Dermis blood vessel endothelial cell (primary cell): ENCODE measurements at places on chromosomes 6 and 20. TPM values are rescaled to one million over a fixed set of nuclear protein-coding genes. Genes with fewer than 3 reads are reported as not detected.

WFDC12 gene
- total RNA-seq, result not detected in 2 replicates

ARMH2 gene
- total RNA-seq, result not detected in 2 replicates

PSORS1C1 gene
- 0.17 and 4.7 TPM in 2 replicates for total RNA-seq

DOK5 gene
- total RNA-seq, result 0.34 and 0.51 TPM in 2 replicates

TPX2 gene
- total RNA-seq, result 16.5 and 81.7 TPM in 2 replicates

MOXD1 gene
- 0.34 and 0.65 TPM in 2 replicates for total RNA-seq

CTCFL gene
- total RNA-seq, result not detected in 2 replicates

HTR1E gene
- not detected in 2 replicates for total RNA-seq

ASIP gene
- total RNA-seq, result not detected in 2 replicates

SPATA25 gene
- 1.0 and 1.2 TPM in 2 replicates for total RNA-seq

CLVS2 gene
- total RNA-seq, result not detected in 2 replicates

EYA4 gene
- under 0.01 and 0.09 TPM in 2 replicates for total RNA-seq
